Mesothelial cell of epicardium (in vitro differentiated cells): ENCODE measurements at places on chromosomes 7 and 10.

GRCh38 chr10:24915304-24915703, 37.1 kb downstream of the PRTFDC1 start:
- no peak for DNase-seq

- DNase-seq = no peak
Measured at GRCh38 chr10:99781734-99782429, 558 bp upstream of the ABCC2 start.

DNA sequence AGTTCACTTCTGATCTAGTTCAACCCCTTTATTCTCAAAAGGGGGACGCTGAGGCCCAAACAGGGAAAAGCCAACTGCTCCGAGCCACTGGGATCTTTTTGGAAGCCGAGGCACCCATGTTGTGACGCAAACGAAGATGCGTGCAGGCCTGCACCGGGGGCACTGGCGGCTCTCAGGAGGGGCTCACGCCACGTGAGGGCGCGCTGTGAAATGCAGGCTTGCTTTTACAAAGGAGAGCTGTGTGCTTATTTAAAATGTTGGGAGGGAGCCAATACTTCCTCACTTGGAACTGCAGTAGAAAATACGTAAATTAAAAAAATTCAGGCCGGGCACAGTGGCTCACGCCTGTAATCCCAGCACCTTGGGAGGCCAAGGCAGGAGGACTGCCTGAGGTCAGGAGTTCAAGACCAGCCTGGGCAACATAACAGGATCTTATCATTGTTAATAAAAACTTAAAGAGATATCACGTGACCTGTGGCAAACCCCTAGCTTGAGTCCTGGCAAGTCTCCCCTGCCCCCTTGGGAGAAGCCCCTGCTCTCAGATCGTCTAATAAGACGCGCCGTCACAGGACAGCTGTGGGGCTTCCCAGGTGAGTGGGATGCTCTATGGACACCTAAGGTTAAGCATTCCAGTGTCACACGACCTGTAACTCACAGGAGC, 16.3 kb downstream of the BRI3 start:
- DNase-seq = no peak

- peak; percentile 73 for DNase-seq
Measured at GRCh38 chr10:112314822-112315474, 31.7 kb downstream of the TECTB start.

GRCh38 chr7:143905509-143905908, 3.5 kb upstream of the TCAF1 start:
- no peak for DNase-seq

- DNase-seq = no peak
Measured at GRCh38 chr10:21702633-21703111, 168.6 kb downstream of the MLLT10 start.

DNA sequence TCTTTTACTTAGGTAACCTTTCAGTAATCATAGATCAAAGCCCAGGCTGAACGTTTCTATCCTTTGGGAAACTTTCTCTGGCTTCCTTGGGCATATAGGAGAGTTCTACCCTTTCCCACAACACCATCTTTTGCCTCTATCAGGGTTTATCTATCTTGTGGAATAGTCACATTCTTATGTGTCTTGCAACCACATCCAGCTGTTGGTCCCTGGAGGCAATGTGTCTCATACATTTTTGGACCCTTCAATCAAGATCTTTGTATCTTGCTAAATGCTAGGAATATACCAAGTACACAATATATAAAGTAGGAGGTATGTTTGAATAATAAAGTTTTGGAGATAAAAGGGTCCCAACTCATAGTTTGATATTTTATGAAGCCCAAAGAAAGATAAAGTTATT, 121.7 kb downstream of the RNLS start:
- no peak for DNase-seq

DNA sequence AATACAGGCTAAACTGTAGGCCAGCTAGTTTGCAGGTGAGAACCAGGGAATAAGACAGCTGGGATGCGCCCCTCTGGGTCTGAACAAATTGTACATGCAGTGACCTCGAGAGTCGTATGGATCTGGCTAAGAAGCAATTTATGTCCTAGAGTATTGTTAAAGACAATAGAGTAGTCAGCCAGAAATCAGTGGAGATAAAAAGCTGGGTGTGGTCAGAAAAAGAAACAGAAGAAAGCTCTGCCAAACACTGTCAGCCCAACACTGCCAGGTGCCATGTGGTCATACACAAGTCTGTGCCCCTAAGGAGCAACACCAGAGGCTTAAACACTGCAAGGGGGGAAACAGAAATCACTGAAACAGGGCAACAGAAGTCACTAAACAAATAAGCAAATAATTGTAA, 62.2 kb downstream of the CNOT4 start:
- no peak for DNase-seq

GRCh38 chr7:154232700-154233099, 180.5 kb downstream of the DPP6 start:
- no peak for DNase-seq

DNA sequence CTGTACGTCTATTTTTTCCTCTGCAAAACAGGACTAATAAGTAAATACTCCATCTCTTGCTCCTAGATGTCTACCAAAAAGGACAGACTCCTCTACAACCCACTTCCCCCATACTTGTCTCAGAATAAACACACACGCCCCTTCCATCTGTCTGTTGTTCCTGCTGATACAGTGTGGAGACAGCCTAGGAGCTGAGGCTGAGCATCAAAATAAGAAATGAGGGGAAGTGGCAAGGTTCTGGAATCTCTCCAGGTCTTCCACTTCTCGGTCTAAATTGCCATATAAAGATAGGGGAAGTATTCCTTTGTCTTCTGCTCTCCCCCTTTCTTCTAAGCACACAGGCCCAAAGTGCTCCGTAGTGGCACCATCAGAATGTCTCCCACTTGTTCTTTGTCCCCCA, 30.8 kb upstream of the VSIR start:
- DNase-seq = no peak
